ELR (cell line): ENCODE measurements at places on chromosomes 13 and 19.

DNA sequence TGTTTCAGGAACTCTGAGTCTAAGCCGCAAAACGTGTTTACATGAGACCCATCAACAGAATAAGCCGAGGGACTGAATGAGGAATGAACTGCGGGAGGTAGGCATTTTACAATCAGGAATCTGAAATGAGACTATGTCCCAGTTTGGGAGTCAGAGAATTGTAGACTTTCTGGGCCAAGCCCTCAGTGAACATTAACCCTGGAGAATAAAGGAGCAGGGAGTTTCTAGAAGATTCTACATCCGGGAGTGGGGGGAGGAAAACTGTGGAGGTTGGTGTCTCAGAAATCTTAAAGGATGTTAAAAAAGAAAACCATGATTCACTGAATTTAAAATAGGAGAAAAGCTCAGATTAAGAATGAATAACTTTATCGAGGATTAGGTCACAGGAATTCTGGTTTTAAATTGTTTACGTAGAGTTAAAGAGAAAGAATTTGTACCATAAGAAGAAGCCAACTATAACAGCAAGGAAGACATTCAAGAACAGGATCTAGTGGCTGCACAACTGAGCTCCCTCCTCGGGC lies 18.5 kb downstream of the RFX2 start:
- peak; percentile 25 for DNase-seq

GRCh38 chr13:29888306-29888705 lies 37.9 kb upstream of the UBL3 start:
- no peak for DNase-seq

- DNase-seq: peak; percentile 12
Observed at GRCh38 chr19:51978882-51979281, 7.8 kb downstream of the ZNF350 start.

- DNase-seq: peak; percentile 37
Observed at GRCh38 chr19:52946322-52947310, 16.1 kb downstream of the ZNF816 start.

DNA sequence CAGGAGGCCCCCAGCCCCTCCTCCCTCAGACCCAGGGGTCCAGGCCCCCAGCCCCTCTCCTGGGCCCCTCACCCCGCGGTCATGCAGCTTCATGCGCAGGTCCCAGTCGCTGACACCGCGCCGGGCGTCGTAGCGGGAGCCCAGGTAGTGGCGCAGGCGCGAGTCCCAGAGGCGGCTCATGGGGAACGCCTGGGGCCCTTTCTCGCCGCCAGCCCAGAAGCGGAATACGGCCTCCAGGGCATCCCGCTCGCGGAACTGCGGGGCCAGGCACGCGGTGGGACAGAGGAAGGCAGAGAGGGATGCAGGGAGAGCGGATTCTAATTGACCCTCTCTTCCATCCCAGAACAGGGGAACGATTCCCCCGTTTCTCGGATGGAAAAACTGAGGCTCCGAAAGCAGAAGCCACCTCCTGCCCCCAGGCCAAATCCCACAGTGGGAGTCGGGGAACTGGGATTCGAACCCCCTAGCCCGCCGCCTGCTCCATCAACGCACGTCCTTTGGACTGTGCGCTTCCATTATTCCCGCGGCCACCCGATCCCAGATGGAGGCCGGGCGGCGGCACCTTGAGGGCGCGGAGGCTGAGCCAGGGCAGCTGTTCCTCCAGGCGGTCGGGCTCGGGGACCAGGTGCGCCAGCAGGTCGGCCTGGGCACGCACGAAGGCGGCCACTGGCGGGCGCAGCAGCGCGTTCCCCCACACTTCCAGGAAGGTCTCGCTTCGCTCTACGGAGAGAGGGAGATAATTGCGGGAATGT lies 4.2 kb upstream of the TNNI3 start:
- DNase-seq: no peak

- DNase-seq: no peak
Observed at GRCh38 chr13:21823416-21823815, 152.5 kb downstream of the FGF9 start.

DNA sequence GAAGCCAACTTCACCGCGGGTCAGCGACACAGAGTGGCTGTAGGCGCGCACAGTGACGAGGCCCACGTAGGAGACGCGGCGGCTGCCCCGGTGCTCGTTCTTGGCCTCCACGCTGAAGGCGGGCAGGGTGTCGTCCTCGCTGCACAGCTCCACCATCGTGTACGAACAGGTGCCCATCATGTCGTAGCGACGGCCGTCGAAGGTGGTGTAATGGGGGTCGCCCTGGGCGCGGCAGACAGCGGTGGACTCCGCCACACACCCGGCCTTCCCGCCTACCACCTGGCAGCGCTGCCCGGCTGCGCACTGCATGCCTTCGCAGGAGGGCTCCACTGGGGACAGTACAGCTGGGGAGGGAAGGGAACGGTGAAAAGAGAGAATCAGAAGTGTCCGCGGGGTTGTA lies 10.0 kb downstream of the FCGBP start:
- no peak for DNase-seq

DNA sequence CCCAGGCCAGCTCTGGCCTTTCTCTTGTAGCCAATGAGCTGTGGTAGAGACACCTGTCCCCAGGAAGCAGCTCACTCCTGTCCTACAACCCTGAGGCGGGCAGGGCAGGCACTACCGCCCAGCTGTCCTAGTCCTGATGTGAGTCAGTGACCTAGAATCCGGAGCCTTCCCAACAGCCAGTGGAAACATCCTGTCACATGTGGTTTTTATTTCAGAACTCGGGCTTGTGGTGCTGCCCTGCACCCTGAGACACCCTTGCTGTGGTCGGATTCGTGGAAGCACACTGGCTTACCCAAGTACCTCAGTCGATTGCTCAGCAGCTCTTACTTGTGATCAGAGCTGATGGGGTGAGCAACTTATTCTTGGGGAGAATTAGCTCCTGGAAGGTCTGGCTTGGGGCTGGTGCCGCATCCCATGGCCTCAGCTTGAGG lies 83.6 kb upstream of the ARHGEF7 start:
- DNase-seq: peak; percentile 85

DNA sequence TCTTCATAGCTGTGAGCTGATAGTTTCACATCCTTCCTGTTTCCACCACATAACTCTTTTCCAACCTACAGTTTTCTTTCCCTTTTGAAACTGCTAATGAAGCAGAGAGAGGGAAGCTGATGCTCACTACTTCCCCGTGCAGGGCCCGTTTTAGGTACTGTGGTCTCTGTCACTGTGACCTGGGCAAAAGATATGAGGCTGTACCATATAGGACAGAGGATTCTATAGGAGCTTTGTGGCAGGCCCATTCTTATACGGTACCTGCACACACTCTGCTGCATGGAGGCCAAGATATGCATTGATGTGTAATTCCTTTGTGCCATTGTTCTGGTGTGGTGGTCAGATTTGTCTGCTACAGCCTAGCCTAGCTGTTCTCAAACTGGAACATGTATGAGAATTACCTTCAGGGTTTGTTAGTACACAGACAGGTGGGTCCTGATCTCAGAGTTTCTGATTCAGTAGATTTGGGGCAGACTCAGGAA lies 577.3 kb downstream of the LMO7 start:
- no peak for DNase-seq

DNA sequence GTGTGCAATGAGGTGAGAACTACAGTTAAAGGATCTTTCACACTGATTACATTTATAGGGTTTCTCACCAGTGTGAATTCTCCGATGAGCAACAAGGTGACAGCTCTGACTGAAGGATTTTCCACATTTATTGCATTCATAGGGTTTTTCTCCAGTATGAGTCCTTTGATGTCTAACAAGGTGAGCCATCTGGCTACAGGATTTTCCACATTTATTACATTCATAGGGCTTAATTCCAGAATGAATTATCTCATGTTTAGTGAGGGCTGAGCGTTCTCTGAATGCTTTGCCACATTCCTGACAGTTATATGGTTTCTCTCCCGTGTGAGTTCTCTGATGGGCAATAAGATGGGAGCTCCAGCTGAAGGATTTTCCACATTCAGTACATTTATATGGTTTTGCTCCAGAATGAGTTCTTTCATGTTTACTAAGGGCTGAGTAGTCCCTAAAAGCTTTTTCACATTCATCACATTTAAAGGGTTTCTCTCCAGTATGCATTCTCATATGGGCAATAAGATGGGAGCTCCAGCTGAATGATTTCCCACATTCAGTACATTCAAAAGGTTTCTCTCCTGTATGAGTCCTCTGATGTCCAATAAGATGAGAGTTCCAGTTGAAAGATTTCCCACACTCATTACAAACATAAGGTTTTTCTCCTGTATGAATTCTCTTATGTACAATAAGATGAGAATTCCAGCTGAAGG lies 4.4 kb upstream of the C19orf18 start:
- DNase-seq: peak; percentile 18

- no peak for DNase-seq
Observed at GRCh38 chr19:33927789-33928457, 131.3 kb downstream of the KCTD15 start.

DNA sequence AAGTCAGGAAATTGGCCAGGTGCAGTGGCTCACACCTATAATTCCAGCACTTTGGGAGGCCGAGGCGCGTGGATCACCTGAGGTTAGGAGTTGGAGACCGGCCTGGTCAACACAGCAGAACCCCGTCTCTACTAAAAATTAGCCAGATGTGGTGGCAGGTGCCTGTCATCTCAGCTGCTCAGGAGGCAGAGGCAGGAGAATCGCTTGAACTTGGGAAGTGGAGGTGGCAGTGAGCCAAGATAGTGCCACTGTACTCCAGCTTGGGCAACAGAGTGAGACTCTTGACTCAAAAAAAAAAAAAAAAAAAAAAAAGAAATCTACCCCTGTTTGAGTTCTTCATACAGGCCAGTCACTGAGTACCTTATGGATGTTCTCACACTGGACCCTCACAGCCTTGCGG lies 42.0 kb downstream of the SLC15A1 start:
- no peak for DNase-seq

GRCh38 chr13:101697745-101698144 lies 245.3 kb downstream of the ITGBL1 start:
- no peak for DNase-seq

- no peak for DNase-seq
Observed at GRCh38 chr13:104577071-104577815, 1511.0 kb upstream of the SLC10A2 start.

DNA sequence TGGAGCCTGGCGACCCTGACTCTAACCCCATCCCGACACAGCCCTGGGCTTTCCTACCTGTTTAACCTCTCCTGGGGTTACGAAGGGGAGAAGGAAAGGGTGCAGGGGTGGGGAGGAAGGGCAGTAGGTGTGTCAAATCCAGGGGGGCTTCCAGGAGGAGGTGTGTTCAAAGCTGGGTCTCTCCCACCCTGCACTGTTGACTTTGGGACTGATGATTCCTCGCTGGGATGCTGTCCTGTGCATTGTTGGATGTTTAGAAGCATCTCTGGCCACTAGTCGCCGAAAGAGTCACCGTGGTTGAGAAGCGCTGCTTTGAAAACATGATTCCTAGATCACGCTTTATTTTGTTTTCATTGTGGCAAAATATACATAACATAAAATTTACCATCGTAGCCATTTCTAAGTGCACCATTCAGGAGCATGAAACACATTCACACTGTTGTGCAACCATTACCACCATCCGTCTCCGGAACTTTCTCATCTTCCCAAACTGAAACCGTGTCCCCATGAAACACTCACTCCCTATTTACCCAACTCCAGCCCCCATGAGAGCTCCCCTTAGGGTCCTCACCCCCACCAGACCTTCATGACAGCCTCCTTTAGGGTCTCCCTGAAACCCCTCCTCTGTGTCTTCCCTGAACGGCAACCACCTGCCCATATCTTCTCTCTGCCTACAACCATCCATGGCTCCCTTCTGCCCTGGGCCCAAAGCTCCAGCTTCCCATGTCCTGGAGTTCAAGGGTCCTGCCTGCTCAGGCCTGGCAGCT lies 4.4 kb upstream of the FCER2 start:
- no peak for DNase-seq

DNA sequence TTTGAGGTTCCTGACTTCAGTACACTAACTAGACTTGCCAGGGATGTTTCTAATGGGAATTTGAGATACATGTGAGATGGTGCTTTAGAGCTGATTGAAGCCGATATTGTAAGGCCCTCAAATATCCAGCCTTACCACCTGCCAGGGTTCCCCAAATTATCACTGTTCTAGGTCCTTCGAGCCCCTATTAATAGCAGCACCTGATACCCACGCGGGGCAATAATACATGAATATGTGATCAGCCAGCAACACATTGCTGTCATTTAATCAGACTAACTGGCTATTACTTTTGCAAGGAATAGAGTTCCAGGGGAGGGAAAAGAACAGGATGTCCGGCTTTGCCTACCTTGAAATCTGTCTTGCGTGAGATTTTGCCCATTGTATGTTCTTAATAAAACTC lies 5.1 kb downstream of the RGCC start:
- no peak for DNase-seq

GRCh38 chr13:51311957-51312520 lies 27.5 kb upstream of the SERPINE3 start:
- no peak for DNase-seq

GRCh38 chr13:79557666-79558065 lies 76.7 kb downstream of the NDFIP2 start:
- no peak for DNase-seq

- no peak for DNase-seq
Observed at GRCh38 chr13:84358601-84359000, 476.3 kb upstream of the SLITRK1 start.

DNA sequence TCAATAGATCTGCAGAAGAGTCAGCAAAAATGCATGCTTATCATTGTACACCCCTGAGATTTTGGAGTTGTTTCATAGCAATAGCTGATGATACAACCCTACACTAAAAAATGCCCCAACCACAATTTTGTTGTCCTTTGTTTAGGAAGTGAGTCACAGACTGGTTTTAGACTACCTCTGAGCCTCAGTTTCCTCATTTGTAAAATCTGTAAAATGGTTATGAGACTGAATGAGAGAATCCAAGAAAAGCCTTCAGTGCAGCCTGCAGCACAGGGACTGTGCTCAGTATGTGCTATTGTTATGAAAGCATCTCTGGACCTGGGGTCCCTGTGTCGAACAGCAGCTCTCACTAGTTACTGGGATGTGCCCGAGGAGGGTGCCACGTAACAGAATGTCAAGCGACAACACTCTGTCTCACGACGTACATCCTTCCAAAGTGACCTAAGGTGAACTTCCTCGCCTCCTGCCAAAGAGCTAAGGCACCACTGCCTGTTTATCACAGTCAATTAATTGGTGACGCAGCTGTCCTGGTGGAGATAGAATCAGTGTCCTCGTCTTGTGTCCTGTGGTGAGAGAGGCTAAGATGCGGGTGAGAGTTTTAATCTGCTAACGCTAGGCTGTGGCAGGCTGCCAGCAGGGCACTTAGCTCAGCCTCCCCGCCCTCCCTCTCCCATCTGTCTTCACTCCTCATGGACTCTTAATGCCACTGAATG lies 18.1 kb downstream of the DHRS12 start:
- DNase-seq: peak; percentile 55

DNA sequence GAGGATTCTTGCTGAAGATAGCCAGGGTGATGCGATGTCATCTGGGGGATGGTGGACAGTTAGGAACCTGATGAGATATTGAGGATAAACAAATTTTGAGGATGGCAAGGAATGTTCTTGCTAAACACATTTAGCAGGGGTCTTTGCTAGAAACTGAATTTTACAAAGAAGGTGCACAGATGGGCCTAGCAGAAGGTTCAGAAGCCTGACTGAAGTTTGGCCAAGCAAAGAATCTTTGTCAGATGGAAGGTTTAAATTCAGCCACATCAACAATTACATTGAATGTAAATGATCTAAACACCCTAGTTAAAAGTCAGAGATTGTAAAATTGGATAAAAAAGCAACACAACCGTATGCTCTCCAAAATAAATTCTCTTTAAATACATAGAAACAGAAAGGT lies 68.8 kb downstream of the WASF3 start:
- DNase-seq: no peak
